ENCODE measurements at places on chromosomes 4 and X.

- DNase-seq: no peak
Measured at GRCh38 chr4:37279894-37280592, 35.5 kb downstream of the NWD2 start.

- DNase-seq: no peak
Measured at GRCh38 chr4:15500701-15501100, 31.0 kb downstream of the CC2D2A start.

DNA sequence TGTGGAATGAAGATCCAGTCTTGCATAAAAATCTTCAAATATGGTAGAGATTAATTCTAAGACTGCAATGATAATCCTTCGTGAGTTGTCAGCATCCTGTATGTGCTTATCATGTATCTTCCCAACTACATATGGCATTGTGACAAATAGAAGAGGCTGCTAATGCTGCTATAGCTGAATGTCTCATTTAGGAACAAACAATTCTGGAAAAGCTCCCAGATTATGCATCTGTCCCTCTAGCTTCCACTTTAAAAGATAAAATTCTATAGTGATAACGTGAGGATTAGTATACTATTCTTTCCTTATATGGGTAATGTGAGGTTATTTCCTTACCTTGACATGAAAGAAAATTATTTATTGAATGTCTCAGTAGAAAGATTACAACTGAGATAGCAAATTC is 930.9 kb downstream of the DMD start:
- DNase-seq: no peak

DNA sequence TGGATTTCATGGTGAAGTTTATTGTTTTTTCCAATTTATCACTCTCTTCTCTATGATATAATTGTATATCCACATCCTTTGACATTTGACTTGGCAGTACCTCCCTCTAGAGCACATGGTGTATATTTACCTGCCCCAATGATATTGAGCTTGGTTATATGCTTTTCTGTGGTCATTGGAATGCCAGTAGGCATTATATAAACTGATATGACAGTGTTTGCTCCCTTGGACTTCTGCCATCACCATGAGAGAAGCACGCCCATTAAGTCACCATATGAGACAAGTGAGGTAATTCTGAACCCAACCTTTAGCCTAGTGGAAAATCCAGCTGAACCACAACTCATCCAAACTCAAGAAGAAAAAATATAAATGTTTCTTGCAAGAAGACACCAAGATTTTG is 2761.5 kb downstream of the ARAP2 start:
- no peak for DNase-seq

DNA sequence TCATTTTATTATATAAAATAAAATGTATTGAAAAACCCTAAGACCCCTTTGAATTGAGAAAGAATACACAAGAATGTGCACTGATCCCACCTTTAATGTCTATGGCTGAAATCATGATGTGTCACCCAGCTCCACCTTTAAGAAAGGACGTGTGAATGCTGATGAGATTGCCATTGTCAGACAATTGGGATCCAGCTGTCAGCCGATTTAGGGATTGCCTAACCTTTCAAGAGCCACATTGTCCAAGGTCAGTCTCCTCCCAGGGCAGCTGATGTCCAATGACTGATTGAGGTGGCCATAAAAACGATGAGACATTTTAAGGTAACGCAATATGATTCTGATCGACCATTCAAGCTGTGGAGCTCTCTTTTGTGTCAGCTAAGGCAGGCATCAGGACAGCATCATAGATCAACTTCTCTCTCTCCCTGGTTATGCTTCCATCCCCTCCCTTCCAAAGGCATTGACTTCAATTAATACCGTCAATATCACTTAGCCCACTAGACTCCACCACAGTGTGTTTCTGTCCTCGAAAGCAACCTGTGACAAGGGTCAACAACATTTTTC is 1676.4 kb downstream of the PCDH7 start:
- no peak for DNase-seq

Measured in activated CD4-positive, alpha-beta T cell treated with anti-CD3 and anti-CD28 coated beads, Interleukin-2, amount 50 U/mL, for 1 hour (primary cell).